ENCODE measurements at places on chromosomes 3 and 15.

GRCh38 chr15:79089331-79089889, 1.2 kb downstream of the RASGRF1 start:
- no peak for DNase-seq

- no peak for DNase-seq
These were observed 38.2 kb downstream of the NBEAL2 start for GRCh38 chr3:47017504-47018268.

DNA sequence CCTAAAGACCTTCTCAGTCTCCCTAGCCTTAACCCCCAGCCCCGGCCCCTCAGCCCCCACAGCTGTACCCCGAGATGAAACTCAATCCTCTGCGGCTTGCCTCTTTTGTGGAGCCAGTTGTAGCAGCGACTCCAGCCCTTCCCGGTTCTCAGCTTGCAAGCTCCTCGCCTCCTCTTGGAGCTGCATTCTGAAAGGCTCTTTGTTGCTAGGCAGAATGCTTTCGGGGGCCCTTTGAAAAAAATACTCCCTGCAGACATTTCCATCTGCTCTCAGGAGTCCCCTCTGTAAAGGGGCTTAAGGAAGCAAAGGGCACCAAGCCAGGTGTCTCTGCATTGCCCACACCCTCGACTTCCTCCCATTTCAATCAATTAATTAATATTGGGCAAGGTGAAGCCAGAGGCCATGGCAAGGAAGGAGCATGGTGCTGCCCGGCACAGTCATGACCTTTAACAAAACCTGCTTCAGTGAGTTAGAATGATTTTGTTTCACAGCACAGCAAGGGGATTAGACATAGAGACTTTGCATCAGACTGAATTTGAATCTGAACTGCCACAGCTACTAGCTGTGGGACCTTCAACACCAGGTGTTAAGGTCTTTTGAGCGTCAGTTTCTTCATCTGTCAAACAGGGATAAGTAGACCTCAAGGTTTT, 65.5 kb downstream of the SRGAP3 start:
- no peak for DNase-seq

GRCh38 chr3:170634663-170635384, 48.9 kb upstream of the SLC7A14 start:
- DNase-seq = no peak
